PC-9 (cell line): ENCODE measurements at places on chromosomes 6 and 20.

DNA sequence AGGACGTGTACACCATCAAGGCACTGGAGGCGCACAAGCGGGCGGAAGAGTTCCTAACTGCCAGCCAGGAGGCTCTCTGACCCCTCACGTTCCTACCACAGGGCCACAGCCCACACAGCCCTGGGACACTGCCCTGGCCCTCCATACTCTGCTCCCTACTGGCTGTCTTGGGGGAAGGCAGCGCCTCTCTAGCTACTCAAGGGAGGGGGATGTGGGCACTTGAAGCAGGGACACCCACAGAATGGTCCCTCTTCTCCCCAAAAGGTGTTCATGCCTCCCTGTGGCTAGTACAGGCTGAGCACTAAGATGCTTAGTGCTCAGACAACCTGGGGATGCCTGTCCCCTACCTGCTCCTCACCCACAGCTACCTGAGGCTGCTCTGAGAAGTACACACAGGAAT, 2.5 kb downstream of the MEA1 start:
- peaks cover 18% of the 10 kb centered on the region for H3K4me1 ChIP-seq
- H3K4me3 ChIP-seq: no peak overlapping the region
- no peak overlapping the region for H3K27ac ChIP-seq
- no peaks in the 10 kb centered on the region for H3K27me3 ChIP-seq
- no peaks in the 10 kb centered on the region for H3K36me3 ChIP-seq

DNA sequence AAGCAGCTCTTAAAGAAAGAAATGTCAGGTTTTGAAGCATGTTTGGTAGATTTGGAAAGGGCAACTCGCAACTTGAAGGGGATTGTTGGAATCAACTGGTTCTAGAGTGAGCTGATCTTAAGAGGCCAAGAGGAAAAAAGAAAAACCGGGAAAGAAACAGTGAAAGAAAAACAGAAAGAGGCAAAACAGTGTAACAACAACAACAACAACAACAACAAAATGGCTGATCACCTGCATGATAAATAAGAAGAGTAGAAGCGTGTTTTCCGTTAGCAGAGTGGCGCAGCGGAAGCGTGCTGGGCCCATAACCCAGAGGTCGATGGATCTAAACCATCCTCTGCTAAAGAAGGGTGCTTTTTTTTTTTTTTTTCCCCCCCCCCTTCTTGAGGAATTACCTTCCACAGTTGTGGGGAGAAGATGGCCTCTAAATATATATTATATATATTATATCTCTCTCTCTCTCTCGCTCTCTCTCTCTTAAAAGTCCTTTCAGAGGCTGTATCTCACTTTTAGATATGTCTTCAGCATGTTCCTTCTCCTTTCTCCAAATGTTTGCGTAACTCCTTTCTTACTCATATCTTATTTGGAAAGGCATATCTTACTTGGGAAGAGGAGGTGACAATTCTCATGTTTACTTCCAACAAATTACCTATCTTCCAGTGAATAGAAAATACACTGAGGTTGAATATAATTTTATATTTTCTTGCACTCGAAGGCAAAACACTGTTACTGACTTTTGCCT, 134.4 kb downstream of the OR2B2 start:
- H3K4me3 ChIP-seq: peak overlapping the region; percentile 52
- no peak overlapping the region for H3K27ac ChIP-seq
- H3K36me3 ChIP-seq: no peaks in the 10 kb centered on the region
- H3K4me1 ChIP-seq: peaks cover 6% of the 10 kb centered on the region

- H3K27ac ChIP-seq: no peak overlapping the region
- H3K4me1 ChIP-seq: no peaks in the 10 kb centered on the region
- H3K4me3 ChIP-seq: no peak overlapping the region
- no peak for DNase-seq
These were observed 18.9 kb downstream of the TREML1 start for GRCh38 chr6:41135062-41135832.

DNA sequence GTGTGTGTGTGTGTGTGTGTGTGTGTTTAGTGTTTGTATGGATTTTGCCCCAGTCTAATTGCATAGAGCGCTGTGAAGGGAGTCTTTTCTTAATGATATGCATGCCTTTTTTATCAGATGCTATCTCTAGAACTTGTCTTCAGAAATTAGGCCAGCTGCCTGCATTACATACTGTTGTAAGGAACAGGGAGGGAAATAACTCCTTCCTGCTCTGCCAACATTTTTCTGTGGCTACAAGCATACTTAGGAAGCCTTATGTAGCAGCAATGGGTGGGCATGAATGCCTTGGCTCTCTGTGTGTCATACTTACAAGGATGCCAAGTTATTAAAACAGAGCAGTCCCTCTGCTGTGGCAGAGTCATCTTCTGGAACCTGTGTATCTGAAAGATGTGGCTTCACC, 8.0 kb upstream of the COL21A1 start:
- H3K4me3 ChIP-seq: no peak overlapping the region
- no peaks in the 10 kb centered on the region for H3K36me3 ChIP-seq
- no peaks in the 10 kb centered on the region for H3K27me3 ChIP-seq
- DNase-seq: no peak
- H3K27ac ChIP-seq: no peak overlapping the region

DNA sequence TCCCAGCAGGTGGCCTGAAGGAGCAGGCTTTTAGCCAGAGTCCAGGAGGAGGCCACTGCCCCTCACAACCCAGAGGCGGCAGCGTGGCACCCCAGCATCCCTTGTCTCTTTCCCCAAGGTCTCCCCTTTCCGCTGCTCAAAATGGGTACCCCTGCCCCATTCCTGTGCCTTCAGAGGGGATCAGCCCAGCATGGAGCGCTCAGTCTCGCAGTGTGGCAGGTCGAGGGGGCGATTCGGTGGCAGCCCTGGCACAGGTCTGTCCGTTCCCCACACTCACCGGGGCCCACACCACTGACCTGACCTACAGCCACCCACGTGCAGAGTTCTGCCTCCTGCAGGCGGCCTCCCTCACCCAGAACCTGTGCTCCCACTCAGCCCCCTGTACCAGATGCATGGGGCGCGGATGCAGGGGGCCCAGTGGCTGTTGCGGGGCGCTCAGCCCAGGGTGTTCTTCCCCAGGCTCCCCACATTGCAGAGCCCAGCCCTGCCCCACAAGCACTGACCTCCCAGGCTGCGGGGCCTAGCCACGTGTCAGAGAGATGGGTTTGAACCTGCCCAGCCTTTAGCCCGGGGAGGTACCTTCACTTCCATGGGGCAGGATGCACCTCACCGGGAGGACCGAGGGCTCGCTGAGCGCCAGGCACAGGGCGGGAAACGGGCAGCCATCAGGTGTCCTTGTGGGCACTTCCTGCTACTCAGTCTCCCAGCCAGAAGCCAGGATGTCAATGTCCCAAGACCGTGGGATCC, 41.8 kb downstream of the DSTN start:
- no peak overlapping the region for H3K4me3 ChIP-seq
- DNase-seq: no peak
- no peaks in the 10 kb centered on the region for H3K4me1 ChIP-seq

DNA sequence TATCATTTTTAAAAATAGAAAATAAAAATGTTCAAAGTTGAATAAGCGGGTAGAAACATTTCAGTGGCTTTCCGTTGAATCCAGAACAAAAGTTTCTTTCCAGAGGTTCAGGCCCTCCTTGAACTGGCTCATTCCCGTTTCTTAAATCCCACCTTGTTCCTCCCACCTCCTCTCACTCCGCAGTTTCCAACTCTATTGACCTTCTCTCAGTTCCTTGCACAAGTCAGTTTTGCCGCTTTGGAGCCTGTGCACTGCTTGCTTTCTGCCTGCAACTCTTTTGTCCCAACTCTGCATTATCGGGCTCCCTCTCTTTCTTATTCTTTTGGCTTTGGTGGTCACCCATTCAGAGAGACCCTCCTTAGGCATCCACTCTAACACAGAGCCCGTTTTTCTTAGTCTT, 99.9 kb upstream of the EDN1 start:
- no peaks in the 10 kb centered on the region for H3K27me3 ChIP-seq
- H3K4me1 ChIP-seq: no peaks in the 10 kb centered on the region
- H3K27ac ChIP-seq: no peak overlapping the region
- H3K36me3 ChIP-seq: no peaks in the 10 kb centered on the region
- H3K4me3 ChIP-seq: no peak overlapping the region

DNA sequence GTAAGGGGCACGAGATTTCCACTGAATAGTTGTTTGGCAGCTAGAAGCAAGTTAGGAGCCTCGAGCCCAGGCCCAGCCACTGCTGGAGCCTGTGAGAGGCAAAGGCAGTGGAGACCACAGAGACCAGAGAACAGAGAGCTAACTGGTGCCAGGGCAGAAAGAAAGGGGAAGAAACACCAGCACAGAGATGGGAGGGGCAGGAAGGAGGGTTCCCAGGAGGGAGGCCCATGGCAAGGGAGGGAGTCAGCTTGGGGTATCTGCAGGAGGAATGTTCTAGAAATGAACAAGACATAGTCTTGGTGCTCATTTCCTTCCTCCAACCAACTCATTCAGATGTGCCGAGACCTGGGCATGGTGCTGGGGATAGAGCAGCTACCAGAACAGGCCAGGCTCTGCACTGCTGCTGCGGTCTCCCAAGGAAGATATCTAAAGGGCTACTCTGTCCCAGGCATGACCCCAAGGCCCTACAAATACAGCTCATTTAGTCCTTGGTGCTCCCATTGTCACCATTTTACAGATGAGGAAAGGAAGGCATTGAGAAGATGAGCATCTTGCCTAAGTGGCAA, 10.7 kb downstream of the ANGPT4 start:
- no peaks in the 10 kb centered on the region for H3K27me3 ChIP-seq
- no peak overlapping the region for H3K27ac ChIP-seq
- no peak overlapping the region for H3K4me3 ChIP-seq
- H3K36me3 ChIP-seq: no peaks in the 10 kb centered on the region
- no peaks in the 10 kb centered on the region for H3K4me1 ChIP-seq

- H3K36me3 ChIP-seq: no peaks in the 10 kb centered on the region
- no peaks in the 10 kb centered on the region for H3K4me1 ChIP-seq
- DNase-seq: no peak
- H3K4me3 ChIP-seq: no peak overlapping the region
- H3K27ac ChIP-seq: no peak overlapping the region
- H3K27me3 ChIP-seq: peaks cover 49% of the 10 kb centered on the region
These were observed 138.5 kb downstream of the DHX35 start for GRCh38 chr20:39100691-39101090.

- no peaks in the 10 kb centered on the region for H3K36me3 ChIP-seq
- DNase-seq: no peak
- no peak overlapping the region for H3K4me3 ChIP-seq
- H3K27ac ChIP-seq: no peak overlapping the region
- H3K27me3 ChIP-seq: peaks cover 90% of the 10 kb centered on the region
- no peaks in the 10 kb centered on the region for H3K4me1 ChIP-seq
These were observed 345.9 kb downstream of the TAF4 start for GRCh38 chr20:61719691-61720347.

DNA sequence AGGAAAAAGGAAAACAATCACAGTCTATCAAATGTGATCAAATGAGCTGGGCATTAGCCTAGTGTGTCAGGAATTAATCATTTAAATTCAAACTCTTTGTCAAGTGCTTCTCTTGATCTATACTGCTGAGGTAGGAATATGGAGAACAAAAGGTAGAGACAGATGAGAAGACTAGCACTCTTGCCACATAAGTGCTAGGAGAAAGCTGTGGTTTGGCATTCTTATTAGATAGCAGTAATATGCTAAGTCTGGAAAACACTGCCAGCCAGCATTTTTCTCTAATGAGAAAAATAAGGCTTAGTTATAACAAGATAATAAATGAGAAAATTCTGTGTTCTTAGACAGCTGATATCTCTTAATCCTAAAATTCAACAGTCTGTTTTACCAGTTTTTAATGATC, 38.9 kb downstream of the ORC3 start:
- no peaks in the 10 kb centered on the region for H3K4me1 ChIP-seq
- no peak for DNase-seq
- H3K27ac ChIP-seq: no peak overlapping the region

- H3K27ac ChIP-seq: no peak overlapping the region
- no peaks in the 10 kb centered on the region for H3K4me1 ChIP-seq
- no peaks in the 10 kb centered on the region for H3K36me3 ChIP-seq
- H3K4me3 ChIP-seq: no peak overlapping the region
- no peaks in the 10 kb centered on the region for H3K27me3 ChIP-seq
These were observed 153.4 kb upstream of the HEY2 start for GRCh38 chr6:125596020-125596419.

GRCh38 chr20:54140067-54140466, 33.7 kb downstream of the CYP24A1 start:
- H3K36me3 ChIP-seq: no peaks in the 10 kb centered on the region
- peaks cover 36% of the 10 kb centered on the region for H3K4me1 ChIP-seq
- DNase-seq: no peak

DNA sequence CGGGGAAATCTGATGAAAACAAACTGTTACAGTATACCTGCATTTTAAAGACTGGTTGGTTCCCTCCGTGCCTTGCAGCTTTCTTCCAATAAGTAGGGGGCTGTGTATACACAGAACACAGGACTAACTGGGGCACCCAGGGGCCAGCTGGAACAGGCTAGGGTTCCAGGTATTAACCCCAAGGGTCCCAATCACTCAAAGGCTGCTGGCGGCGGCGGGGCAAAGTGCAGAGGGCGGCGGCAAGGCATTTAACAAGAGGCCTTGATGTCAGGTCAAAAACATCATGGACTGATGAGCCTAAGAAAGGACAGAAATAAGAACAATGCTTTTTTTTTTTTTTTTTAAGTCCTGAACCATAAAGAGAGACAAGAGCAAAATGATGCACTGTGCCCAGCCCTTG, 2.5 kb downstream of the PMEPA1 start:
- peaks cover 50% of the 10 kb centered on the region for H3K36me3 ChIP-seq
- no peaks in the 10 kb centered on the region for H3K27me3 ChIP-seq
- H3K27ac ChIP-seq: peak overlapping the region; percentile 61
- DNase-seq: no peak
- H3K4me1 ChIP-seq: peaks cover 63% of the 10 kb centered on the region
- peak overlapping the region; percentile 98 for H3K4me3 ChIP-seq

GRCh38 chr6:121134922-121135321, 199.4 kb downstream of the TBC1D32 start:
- no peak overlapping the region for H3K27ac ChIP-seq
- H3K36me3 ChIP-seq: no peaks in the 10 kb centered on the region
- no peak for DNase-seq
- no peaks in the 10 kb centered on the region for H3K4me1 ChIP-seq

GRCh38 chr6:78462728-78463127, 404.6 kb upstream of the IRAK1BP1 start:
- H3K27ac ChIP-seq: no peak overlapping the region
- no peaks in the 10 kb centered on the region for H3K27me3 ChIP-seq
- no peak for DNase-seq
- H3K4me3 ChIP-seq: no peak overlapping the region
- H3K36me3 ChIP-seq: no peaks in the 10 kb centered on the region
- no peaks in the 10 kb centered on the region for H3K4me1 ChIP-seq

DNA sequence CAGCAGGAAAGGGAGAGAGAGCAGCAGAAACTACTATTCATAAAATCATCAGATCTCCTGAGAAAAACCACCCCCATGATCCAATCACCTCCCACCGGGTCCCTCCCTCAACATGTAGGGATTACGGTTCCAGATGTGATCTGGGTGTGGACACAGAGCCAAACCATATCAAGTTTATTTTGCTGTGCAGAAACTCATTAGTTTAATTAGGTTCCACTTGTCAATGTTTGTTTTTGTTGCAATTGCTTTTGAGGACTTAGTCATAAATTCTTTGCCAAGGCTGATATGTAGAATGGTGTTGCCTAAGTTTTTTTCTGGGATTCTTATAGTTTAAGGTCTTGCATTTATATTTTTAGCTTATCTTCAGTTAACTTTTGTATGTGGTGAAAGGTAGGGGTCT, 422.0 kb upstream of the HS3ST5 start:
- H3K27ac ChIP-seq: no peak overlapping the region
- H3K4me1 ChIP-seq: no peaks in the 10 kb centered on the region
- DNase-seq: no peak

GRCh38 chr6:128225612-128226011, 294.8 kb downstream of the PTPRK start:
- H3K36me3 ChIP-seq: no peaks in the 10 kb centered on the region
- H3K4me1 ChIP-seq: no peaks in the 10 kb centered on the region
- DNase-seq: no peak
- no peaks in the 10 kb centered on the region for H3K27me3 ChIP-seq
